ENCODE measurements at places on chromosomes 5 and 9.

DNA sequence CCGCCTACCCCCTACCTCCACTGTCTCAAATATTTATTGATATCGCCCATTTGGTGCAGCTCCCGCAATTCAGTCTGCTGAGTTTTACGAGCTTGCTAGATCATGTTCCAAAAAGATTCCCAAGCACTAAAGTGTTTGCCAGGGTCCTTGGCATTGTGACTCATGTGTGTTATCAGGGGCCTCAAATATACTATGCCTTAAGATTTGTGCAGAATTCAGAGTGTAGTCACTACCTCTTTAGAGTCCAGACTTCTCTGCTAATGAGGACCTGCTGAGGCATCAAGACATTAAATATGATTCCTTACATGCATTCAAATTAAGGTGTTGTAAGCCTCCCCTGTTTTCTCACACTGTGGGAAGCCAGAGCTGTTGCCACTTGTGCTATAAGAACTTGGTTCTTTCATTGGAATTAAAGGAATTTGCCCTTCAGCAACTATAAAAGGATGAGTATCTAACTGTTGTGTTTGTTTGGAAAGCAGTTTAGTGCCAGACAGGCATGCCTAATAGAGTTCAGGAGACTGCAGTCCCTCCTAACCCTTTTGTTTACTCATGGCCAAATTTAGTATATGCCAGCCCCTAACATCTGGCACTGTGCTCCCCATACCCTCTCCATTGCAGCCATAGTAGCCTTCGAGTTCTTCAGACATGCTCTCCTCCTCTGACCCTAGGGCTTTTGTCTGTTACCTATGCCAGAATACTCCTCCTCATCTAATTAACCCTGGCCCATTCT, 316.4 kb downstream of the NR3C1 start:
- DNase-seq, result no peak

GRCh38 chr5:137833463-137833862, 34.2 kb upstream of the MYOT start:
- DNase-seq, result no peak

DNA sequence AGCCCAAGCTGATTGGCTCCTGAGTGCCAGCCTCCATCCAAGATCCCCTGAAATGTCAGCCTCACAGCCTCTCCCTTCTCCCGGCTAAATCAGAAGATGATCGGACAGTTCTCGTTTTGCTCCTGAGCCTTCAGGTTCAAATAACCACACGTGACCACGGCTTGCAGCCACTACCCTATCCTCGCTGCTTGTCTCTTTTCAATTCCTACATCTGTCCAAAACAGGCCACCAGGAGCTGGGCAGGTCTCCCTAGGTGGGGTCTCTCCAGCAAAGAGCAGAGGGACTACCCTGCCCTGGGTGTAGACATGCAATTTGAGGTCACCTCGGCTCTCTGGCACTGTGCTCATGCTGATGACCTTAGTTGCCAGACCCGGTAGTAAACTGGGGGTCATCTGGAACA, 224.0 kb upstream of the TBC1D2 start:
- no peak for DNase-seq

- DNase-seq, result no peak
These were observed 8.7 kb downstream of the GAPT start for GRCh38 chr5:58499941-58500340.

- DNase-seq, result no peak
These were observed 18.0 kb downstream of the TLR4 start for GRCh38 chr9:117722108-117722761.

GRCh38 chr5:140967226-140967893, 1.1 kb downstream of the PCDHAC2 start:
- no peak for DNase-seq
